ENCODE measurements at places on chromosomes 2 and 18. TPM values are rescaled to one million over a fixed set of nuclear protein-coding genes. Genes with fewer than 3 reads are reported as not detected.

DNA sequence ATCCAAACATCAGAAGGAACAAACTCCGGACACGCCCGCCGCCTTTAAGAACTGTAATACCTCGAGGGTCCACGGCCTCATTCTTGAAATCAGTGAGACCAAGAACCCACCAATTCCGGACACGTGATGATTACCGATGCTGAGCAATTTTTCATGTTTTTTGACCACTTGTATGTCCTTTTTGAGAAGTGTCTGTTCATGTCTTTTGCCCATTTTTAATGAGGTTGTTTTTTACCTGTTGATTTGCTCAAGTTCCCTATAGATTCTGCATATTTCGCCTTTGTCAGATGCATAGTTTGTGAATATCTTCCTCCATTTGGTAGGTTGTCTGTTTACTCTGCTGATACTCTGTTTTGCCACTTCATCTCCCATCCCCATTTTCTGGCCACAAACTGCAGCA lies 150.4 kb downstream of the IRS1 start:
- no peaks in the 10 kb centered on the region for H3K36me3 ChIP-seq
- H3K27me3 ChIP-seq = no peaks in the 10 kb centered on the region
- H3K4me1 ChIP-seq = peaks cover 29% of the 10 kb centered on the region
- no peak overlapping the region for H3K4me3 ChIP-seq
- H3K27ac ChIP-seq = no peak overlapping the region
- no peak for DNase-seq

DNA sequence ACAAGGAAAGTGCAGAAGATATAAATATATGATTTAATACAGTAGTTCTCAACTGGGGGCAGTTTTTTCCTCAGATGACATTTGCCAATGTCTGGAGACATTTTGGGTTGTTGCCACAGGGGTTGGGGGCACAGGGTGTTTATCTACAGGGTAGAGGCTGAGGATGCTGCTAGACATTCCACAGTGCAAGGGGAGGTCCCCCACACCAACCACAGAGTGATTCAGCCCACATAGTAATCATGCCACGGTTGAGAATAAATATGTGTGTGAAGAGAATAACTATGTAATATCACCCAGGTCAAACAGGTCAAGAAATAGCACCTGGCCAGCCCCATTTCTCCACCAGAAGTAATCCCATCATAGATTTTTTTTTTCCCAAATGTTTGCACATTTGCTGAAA lies 17.9 kb downstream of the DYSF start:
- peaks cover 2% of the 10 kb centered on the region for H3K4me1 ChIP-seq
- no peak for DNase-seq
- no peak overlapping the region for H3K4me3 ChIP-seq
- H3K36me3 ChIP-seq = no peaks in the 10 kb centered on the region
- H3K27ac ChIP-seq = no peak overlapping the region

ARHGEF4 gene
- total RNA-seq = 1.3 TPM

- H3K27me3 ChIP-seq = no peaks in the 10 kb centered on the region
- H3K4me3 ChIP-seq = no peak overlapping the region
- no peaks in the 10 kb centered on the region for H3K36me3 ChIP-seq
- H3K27ac ChIP-seq = no peak overlapping the region
Observed at GRCh38 chr2:65353046-65353445, 79.4 kb downstream of the SPRED2 start.

GRCh38 chr2:239161711-239162140 lies 239.1 kb downstream of the HDAC4 start:
- no peak overlapping the region for H3K27ac ChIP-seq
- no peak for DNase-seq
- H3K27me3 ChIP-seq = no peaks in the 10 kb centered on the region

Measured in adrenal gland (tissue), 19 donors.